ENCODE measurements at places on chromosomes 2 and 18.

DNA sequence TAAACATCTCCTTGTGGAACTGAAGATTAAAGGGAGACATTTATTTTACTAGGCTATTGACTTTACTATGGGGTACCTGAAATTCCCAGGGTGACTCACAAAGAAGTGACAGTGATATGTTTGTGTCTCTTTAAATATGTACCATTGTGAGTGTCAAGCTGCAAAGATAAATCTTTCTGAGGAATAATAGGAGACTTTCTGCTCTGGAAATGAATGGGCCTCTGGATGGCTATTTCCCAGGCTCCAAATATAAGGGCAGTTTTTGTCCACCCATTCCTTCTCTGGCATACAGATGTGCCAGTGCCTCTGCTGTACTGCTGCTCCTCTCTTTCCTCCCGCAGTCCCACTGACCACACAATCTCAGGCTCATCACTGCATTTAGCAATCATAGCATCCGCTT, 586.4 kb upstream of the CNTNAP5 start:
- no peak for DNase-seq

DNA sequence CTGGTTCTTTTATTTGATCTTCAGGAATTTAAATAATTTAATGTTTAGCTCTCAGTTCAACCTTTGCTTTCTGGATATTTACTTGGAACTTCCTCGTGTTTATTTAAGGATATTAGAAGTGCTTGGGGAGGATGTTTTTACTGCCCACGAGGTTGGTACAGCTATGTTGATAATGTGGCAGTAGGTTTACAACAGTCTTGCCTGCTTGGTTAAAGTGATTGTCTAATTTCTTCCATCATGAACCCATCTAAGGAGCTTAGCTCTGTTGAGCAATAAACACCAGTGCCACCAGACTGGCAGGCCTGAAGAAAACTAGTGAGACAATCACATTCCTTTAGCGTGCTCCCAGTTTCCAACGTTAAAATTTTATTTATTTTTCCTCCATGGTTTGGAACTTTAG, 94.5 kb downstream of the ICOS start:
- no peak for DNase-seq

DNA sequence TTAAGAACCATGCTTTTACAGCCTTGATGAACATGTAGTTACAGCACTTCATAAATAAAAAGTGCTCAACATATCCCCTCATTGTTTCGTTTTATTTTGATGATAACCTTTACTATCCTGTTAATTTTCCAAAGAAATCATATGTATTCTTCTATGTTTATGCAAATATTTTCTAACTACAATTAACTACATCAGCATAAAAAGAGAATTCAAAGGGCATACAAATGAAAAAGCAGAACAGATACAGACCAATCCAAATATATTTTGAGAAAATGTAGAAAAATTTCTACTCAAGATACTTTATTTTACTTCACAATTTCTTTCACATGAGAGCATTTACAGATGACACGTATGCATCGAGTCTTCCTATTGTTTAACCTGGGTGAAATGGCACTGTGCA, 69.1 kb downstream of the MBD2 start:
- DNase-seq, result no peak

DNA sequence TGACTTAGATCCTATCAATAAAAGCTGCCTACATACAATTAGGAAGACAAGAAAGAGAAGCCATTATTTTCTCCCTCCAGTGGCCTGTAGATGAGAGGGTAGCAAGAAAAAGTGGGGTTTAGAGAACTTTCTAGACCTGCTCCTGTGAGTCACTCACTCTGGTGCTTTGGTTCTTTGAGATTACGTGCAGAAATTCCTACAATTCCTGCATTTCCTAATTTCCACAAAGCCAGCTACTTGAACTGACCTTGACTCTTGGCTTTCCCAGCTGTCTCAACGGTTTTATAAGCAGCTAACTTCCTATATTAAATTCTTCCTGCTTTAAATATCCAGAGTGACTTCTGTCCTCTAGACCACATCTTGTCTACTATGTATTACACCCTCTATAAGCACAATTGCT, 899.5 kb upstream of the KLHL29 start:
- DNase-seq, result no peak

GRCh38 chr2:104888489-104889258, 34.8 kb downstream of the POU3F3 start:
- no peak for DNase-seq
